ENCODE measurements at places on chromosomes 2 and 18.

GRCh38 chr18:63111671-63112402, 207.7 kb downstream of the BCL2 start:
- no peak for DNase-seq

- no peak for DNase-seq
These were observed 522.3 kb downstream of the EIPR1 start for GRCh38 chr2:2855297-2855696.

- DNase-seq = no peak
These were observed 97.1 kb downstream of the AQP4 start for GRCh38 chr18:26768385-26768784.

- no peak for DNase-seq
These were observed 692.8 kb downstream of the RNF144A start for GRCh38 chr2:7609974-7610373.

DNA sequence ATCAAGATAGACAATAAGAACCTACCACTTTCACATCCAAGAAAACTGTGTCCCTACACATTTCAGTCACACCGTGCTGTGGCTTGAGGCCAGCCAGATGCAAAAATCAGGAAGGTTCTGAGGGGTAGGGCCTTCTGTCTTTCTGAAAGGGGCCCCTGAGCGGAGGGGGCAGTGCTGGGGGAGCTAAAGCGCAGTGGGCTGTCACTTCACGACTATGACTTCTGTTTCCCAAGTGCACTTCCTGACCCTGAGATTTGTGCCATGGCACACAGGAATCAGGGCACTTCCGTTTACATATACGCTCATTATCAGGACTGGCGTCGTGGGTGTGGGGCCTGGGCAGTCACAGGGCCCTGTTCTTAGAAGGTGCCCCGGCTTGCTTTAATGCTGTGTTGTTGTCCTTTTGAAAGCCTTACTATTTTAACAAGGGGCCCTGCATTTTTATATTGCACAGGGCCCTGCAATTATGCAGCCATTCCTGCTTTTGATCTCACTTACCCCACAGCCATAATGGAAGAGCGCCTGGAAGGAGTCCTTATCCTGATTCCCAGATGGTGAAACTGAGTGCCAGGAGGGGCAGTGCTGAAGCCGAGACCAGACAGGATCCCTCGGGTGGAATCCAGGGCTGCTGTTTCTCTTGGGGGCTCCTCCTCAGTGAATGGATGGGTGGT, 620 bp downstream of the NGEF start:
- no peak for DNase-seq

DNA sequence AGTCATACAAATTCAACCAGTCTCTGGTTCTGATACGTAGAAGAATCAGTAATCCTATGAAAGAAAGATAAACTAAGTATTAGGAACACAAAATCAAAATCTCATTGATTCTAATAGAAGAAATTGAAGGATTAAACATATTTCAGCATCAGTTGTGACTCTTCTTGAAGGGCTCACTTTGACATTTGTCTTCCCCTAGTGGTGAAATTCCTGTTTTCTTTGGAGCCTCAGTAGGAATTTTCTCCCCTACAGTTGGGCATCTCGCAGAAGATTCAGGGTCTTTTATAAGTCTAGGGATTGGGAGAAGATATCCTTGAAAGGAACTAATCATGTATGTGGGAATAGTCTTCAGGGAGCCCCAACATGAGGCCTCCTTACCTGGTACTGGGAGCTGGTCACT, 2.8 kb upstream of the CRYGB start:
- DNase-seq = no peak

DNA sequence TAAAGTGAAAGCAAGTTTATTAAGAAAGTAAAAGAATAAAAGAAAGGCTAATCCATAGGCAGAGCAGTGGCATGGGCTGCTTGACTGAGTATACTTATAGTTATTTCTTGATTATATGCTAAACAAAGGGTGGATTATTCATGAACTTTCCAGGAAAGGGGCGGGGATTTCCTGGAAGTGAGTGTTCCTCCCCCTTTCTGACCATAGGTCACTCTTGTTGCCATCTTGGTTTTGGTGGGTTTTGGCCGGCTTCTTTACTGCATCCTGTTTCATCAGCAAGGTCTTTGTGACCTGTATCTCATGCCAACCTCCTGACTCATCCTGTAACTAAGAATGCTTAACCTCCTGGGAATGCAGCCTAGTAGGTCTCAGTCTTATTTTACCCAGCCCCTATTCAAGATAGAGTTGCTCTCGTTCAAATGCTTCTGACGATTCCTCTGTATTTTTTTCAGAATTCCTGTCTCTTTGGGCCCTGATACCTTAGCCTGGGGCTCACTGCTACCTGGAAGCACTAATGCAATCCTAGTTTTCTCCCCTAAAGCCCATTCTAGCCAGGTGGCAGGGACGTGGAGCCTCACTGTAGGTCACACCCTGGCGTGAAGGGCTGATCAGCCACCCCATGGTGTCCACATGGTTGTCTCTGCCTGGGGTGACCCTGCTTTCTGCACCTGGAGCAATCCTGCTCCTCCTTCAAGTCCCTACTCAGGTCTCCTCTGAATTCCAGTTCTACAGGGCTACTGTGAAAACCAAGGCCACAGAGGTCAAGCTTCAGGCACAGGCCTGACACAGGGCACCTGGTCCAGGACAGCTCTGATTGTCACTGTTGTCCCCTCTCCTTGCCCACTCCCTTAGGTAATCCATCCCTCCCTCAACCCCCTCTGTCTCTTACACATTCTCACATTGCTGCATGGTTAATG, 6.0 kb upstream of the SLC35F6 start:
- no peak for DNase-seq

DNA sequence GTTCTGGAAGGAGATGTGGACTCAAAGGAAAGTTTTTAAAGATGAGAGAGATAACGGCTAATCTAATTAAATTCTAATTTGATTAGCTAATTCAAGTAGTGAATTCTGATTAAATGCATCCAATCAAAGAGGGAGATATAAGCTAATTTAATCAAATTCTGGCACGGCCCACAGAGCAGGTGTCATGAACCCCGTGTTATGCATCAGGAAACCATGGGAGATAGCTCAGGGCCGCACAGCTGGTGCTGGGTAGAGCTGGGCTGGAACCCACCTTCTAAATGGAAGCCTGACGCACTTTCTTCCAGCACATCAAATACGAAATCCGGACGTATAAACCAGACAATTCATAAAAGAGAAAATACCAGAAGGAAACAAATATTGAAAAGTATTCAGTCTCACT, 57.2 kb downstream of the GREB1 start:
- no peak for DNase-seq

DNA sequence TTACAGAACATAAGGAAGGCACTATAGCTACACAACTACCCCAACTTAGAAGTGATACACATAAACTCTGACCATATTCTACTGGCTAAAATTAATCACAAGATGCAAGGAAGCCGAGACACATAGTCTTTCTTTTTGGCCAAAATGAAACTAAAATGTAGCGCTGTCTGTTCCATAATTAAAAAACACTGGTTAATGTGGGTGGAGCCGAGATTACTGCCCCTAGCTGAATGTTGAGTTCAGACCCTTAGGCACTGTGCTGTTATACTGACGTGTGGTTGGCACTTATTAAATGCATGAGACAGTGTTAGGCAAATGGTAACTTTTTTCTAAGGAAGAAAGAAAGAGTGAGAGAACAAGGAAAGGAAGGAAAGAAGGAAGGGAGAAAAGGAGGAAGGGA, 254.6 kb upstream of the RND3 start:
- DNase-seq = no peak

DNA sequence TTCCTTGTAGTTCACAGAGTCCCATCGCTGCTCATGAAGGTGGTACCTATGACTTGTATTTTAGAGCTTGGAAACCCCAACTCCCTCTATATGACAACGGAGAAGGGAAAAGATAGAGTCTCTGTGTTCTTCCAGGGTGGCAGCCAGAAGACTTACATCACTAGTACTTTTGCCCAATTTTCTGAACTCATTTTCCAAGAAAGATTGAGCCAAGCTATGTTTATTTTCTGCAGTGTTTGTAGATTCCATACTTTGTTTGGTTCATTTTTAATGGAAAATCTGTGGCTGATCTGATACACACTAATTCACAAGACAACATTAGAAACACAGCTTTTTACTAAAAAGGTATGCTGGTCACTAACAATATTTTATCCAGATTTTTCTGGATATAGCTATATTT, 60.2 kb upstream of the ATP5MC3 start:
- no peak for DNase-seq

- DNase-seq = no peak
These were observed 126.3 kb downstream of the IRS1 start for GRCh38 chr2:226673314-226673723.

DNA sequence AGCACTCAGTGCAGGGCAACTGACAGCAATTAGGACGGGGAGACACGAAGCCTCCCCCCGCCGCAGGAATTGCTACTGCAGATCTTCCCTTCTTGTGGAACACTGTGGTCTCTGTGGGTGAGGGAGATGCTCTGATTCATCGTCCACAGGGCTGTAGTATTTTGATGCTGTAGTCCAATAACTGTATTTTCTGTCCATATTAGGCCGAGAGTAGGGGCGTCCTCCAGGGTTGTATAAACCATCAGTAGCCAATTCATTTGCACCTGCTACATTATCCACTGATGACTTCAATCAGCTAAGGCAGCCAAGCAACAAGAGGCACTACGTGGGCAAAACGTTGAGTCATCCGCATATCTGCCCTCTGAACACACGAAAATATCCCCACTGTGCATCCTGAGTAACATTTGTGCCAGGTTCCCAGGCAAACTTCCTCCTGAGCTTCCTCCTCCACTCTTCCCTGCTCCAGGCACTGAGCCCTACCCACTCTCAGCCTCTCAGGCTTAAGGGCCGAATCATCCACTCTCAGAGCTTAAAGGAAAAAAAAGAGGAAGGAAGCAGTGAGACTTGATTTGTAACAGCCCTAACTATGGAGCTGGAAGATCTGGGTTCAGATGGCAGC, 62.1 kb downstream of the LBH start:
- no peak for DNase-seq

GRCh38 chr2:27871802-27872201, 18.4 kb downstream of the RBKS start:
- no peak for DNase-seq

- no peak for DNase-seq
These were observed 23.2 kb downstream of the RALB start for GRCh38 chr2:120275617-120276400.

DNA sequence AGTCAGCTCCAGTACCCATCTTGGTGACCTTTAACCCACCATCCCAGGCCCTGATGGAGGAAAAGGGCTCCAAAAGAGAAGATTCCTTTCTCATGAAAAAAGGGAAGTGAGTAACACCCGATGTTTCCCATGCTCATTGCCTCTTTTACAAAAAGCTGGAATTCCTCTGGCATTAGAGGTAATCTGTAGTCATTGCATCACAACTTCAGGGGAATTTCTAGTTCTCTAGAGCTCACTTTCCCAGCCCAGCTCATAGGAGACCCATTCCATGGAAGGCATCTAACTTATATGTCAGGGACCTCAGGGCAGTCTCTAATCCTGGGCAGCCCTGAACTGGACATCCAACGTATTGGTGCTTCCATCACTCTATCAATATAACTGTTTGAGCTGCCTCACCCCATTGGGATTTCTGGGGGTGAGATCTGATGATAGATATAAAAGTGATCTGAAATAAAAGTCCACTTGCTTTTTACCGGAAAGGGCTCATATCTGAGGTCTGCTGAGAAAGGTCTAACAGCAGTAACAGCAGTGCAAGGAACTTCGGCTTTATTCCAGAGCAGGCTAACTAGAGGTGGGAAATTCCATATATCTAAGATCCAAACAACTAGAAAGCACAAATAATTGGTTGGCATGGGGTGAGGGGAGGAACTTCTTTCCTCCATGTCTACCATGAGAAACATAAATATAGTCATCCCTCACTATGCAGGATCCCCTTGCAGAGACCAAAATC, 106.1 kb downstream of the ETAA1 start:
- no peak for DNase-seq

- DNase-seq = no peak
These were observed 7.0 kb upstream of the CLEC4F start for GRCh38 chr2:70827388-70827787.

DNA sequence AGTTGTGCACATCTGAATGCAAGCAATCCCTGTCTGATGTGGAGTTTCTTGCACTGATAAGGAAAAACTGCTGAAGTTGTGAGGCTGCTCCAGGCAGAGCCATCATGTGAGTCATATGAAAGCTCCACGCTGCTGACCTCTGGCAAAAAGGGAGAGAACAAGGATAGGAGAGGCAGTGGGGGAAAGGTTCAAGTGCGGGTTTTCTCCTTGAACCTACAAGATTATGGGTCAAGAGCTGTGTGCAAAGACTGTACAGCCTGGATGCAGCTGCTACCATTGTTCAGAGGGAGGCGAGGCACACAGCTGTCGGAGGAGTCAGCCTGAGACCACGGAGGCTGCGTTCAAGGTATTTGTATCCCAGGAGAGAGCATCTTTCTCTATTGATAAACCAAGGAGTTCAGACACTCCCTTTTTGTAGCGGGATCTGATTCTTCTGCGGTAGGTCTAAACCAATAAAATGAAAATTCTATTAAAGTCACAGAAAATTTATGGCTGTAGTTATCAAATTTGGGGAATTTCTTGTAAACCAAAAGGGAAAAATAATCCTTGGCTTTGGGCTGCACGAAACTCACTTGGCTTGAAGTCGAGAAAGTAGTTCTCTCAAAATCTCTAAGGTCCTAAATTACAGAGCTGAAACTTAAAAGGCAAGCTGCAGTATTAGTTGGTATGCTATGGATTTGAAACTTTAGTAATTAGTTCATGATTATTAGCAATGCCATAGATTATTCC, at the start of gene CDK15:
Gene CDK15 (plus strand): TSS at position 96 of the 729 bp plus-strand sequence. CDS start 128 bp downstream, at position 224.
- DNase-seq = no peak

GRCh38 chr2:29255004-29255403, 139.8 kb downstream of the CLIP4 start:
- DNase-seq = no peak

DNA sequence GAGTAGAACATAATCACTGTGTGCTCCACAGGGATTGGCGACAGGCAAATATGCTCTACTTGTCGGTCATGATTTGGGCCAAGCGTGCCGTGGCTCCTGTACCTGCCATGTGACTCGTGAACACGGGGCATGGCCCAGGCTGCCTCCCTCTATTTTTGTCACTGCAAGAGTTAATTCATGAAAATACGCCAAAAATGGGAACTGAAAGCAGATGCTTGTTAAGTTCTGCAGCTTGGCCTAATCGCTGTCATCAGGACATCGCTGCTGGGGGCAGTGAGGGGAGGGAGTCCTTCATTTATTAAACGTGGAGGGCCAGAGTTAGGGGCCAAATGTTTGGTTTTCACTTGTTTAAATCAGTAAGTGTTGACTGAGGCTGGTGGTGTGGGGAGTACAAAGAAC, 177.8 kb downstream of the BCL2 start:
- no peak for DNase-seq

GRCh38 chr2:9565436-9566153, 10.0 kb upstream of the ADAM17 start:
- DNase-seq = no peak

GRCh38 chr2:2101924-2102323, 229.2 kb downstream of the MYT1L start:
- no peak for DNase-seq

- no peak for DNase-seq
These were observed 16.8 kb downstream of the ASXL3 start for GRCh38 chr18:33594799-33595198.
